ENCODE measurements at places on chromosomes 1 and 21.

DNA sequence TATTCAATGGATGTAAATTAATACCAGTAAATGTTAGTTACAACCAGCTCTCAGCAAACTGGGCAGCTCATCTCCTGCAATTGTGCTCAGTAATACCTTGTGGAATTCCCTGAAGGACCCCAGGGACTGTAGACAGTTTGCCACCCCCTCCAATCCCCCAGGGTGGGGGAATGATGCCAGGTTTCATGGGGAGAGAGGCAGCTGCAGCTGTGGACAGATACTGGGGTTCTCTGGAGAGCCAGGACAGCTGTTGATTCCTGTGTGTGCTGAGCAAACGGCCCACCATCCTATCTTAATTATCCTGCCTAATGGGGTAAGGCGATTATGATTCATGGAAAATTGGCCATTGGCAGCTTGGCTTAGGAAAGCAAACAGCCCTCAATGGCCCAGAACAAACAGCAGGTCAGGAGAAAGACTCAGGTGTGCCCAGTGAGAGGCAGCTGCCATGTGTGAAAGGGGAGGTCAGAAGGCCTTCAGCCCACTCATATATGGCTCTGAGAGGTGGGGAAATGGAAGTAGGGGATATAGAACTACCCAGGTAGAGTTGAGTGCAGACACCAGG lies 148.9 kb upstream of the CTTNBP2NL start:
- no peak for DNase-seq

GRCh38 chr1:205571747-205572146 lies 60.1 kb downstream of the ELK4 start:
- no peak for DNase-seq

DNA sequence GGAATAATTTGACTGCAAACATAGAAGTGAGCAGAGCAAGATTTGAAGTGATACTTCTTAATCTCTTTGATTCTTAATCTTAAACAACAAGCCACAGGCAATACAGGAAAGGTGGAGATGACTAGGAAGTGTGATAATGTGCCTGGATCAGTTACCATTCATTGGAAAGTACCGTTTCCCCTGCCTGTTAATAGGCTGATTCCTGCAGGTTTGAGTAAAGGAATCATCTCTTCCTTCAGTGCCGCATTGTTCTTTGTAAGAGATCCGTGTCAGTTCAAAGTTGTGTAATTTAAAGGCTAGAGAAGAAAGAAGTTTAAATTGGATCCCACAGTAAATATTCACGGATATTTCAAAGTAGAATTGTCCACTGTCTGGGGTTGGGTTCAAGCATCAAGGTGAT lies 43.5 kb upstream of the BCL10 start:
- DNase-seq, result no peak

GRCh38 chr1:189289346-189289745 lies 1188.3 kb downstream of the BRINP3 start:
- DNase-seq, result no peak

DNA sequence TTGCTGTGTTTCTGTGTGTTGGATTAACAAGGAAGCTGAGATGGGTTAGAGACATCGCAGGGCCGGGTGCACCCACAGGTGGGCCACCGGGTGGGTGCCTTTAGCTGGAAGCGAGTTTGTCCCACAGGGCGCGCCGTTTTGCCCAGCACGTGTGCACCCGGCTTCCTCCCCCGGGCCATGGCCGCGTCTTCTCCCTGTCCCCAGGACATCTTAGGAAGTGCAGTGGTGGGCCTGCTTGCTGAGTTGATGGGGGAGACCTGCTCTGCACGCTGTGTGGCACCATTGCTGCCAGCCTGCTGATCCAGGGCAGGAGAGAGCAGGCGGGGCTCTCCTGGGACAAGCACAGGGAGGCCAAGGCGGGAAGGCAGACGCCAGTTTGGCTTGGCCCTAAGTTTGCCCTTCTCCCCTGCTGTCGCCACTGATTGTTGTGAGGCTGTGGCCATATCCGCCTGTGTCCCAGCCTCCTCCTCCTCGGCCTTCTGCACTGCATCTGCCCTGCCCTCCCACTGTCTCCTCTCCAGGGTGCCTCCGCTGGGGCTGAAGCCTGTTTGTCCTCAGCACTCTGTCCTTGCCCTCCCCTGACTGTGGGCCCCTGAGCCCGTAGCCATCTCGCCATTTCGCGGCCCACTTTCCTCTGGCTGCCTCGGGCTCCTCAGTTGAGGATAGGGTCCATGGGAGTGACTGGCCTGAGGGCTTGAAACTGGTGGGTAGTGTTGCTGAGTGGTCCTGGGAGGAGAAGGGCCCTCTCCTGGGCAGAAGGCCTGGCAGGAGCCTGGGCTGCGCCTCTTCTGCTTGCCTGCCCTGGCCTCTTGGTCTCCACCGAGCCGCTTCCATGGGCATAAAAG lies 47.6 kb downstream of the PKNOX1 start:
- no peak for DNase-seq

DNA sequence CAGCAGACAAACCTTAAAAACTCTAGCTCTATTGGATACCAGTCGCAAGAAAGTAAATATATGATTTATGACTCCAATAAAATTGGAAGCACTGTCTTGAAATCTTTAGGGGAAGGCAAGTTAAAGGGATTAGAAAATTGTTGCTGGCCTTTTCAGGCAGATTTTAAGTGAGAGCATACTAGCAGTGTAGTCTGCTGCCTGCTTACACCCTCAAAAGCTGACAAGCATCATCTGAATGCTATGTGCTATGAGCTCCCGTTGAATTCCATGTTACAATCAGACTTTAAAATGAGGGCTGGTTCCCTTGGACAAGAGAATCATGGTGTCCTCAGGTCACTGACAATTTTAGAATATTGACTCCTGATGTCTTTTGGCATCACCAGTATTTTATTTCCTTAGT lies 271.1 kb upstream of the C1orf105 start:
- no peak for DNase-seq

DNA sequence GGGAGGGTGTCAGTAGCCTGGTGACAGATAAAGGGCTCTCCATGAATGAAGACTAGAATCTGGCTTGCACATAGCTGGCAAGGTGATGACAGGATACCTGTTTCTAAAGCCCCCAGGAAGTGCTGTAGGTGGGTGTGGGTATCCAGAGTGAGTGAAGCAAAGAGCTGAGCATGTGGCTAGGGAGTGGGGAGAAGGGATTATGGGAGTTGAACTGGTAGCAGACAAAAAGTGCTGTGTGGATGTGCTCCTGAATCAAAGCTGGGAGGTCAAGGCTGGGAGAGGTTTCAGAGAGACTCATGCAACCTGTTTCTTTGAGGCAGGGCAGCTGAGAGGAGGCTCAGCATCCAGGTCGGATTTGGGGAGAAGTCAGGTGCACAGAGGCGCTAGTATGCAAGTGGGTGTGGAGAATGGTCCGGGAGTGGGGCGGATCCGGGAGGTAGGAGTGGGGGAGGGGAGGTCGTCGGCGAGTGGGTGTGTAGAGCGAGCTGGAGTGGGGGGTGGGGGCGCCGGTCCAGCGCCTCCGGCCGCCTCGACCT lies 600 bp downstream of the ASTN1 start:
- DNase-seq, result no peak

Data from activated CD4-positive, alpha-beta T cell treated with anti-CD3 and anti-CD28 coated beads, Interleukin-2, amount 50 U/mL, for 4 hours (primary cell).